ENCODE measurements at places on chromosomes 2 and 18. TPM values are rescaled to one million over a fixed set of nuclear protein-coding genes. Genes with fewer than 3 reads are reported as not detected.

- no peak for DNase-seq
These were observed 70.1 kb upstream of the GRB14 start for GRCh38 chr2:164691346-164691887.

DNA sequence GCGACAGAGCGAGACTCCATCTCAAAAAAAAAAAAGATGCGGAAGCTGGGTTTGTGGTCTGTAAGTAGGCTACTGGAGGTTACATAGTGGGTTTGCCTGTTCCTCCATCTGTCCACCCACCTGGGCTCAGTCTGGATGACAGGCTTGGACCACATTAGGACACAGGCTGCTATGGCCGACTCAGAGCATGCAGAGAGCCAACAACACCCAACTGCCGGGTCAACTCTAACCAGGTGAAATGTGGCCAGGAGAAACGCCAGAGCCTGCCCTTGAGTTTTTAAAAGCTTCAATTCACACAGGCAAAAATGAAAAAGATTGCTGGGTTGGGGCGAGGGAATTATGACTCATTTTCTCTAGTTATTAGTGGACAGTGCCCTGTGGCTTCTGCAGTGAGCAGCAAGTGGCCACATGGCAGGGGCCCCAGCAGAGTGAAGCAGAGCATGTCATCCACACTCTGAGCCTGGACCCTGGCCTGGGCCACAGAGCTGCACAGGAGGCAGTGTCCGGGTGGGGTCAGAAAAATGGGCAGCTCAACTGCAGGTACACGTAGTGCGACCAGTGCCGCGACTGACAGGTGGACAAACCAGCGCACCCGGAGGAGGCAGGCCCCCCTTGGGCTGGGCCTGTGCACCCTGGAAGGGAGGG lies 67.4 kb downstream of the BIN1 start:
- no peak for DNase-seq

The RGPD4 gene
- total RNA-seq, result not detected

The HOXD10 gene
- not detected for total RNA-seq

The UXS1 gene
- total RNA-seq, result 72.0 TPM

Data from Panc1 (cell line).